Activated CD4-positive, alpha-beta T cell treated with anti-CD3 and anti-CD28 coated beads for 48 hours (primary cell): ENCODE measurements at places on chromosomes 6 and 20.

- DNase-seq, result no peak
Observed at GRCh38 chr6:100084991-100085364, 91.0 kb upstream of the MCHR2 start.

- DNase-seq, result peak; percentile 65
Observed at GRCh38 chr6:134175532-134176263, 123.3 kb upstream of the SLC2A12 start.

- DNase-seq, result no peak
Observed at GRCh38 chr6:124066269-124066668, 262.6 kb downstream of the NKAIN2 start.

DNA sequence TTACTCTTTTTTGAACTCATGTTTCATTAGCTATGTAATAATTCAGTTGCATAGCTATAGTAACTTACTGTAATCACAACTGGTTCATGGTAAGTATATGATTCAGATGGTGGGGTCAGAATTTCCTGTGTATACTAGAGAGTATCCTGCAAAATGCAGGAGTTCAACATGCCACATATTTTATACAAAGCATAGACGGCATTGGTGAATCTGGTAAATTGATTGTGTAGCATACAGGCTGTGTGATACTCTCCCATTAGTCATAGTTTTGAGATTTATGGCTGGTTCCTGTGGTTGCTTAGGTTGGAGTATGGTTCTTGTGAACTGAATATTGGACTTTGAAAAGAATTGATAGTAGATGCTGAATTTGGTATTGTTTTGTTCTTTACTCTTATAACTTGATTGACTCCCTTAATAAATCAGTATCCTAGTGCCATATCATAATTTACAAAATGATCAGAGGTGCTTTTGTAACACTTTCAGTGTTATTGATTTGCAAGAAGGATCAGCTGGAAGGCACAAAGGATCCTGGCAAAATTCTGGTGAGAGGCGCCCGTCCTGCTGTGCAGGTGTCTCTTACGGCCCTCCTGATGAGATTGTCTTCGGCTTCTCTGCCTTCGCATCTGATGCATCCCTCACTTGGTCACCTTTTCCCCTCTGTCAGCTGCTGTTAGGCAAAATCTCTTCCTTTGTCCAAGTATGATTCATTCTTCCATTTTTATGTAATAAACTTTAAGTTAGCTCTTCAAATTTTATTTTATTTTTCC lies 22.6 kb downstream of the SNX9 start:
- no peak for DNase-seq

- no peak for DNase-seq
Observed at GRCh38 chr6:139887275-139887674, 512.8 kb upstream of the CITED2 start.

DNA sequence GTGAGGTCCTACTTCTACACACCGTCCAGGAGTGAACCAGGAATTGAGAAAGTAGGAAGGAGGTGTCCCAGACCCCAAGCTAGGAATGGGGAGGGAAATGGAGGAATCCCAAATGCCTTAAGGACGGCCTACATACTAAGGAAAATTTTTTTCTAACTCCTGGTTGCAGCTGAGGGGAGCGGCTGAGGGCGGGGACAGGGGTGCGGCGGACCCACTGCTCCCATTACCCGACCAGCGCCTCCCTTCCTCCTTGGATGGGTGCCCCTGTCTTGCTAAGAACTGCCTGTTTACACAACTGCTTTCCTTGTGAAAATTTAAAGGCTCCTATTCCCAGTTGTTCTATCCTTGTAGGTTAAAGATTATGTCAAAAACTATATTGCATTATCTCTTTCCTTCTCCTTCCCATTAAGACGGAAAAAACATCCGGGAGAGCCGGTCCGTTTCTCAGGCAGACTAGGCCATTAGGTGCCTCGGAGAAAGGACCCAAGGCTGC lies 699 bp upstream of the HSPA1B start:
- DNase-seq, result peak; percentile 64

DNA sequence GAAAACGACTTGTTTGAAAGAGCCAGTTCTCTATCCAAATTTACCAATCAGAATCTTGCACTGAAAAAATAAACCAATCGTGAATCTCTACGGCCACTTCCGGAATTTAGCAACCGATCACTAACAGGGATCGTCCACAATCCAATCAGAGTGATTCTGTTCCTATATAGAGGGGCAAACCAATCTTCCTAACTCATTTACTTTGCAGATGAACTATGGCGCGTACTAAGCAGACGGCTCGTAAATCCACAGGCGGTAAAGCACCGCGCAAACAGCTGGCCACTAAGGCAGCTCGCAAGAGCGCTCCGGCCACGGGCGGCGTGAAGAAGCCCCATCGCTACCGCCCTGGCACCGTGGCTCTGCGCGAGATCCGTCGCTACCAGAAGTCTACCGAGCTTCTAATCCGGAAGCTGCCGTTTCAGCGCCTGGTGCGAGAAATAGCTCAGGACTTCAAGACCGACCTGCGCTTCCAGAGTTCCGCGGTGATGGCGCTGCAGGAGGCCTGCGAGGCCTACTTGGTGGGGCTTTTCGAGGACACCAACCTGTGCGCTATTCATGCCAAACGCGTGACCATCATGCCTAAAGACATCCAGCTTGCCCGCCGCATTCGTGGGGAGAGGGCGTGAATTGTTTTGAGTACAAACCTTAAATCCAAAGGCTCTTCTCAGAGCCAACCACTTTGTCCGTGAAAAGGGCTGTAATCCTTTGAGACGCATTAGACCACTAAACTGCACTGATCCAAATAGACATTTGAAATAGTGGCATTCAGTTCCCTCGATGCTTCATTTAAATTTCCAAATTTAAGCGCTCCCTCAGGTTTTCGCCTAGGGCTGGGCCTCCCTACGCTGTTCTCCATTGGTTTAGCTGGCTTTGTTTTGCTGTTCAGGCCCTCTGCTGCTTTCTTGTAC lies 138.0 kb downstream of the HFE start:
- no peak for DNase-seq

DNA sequence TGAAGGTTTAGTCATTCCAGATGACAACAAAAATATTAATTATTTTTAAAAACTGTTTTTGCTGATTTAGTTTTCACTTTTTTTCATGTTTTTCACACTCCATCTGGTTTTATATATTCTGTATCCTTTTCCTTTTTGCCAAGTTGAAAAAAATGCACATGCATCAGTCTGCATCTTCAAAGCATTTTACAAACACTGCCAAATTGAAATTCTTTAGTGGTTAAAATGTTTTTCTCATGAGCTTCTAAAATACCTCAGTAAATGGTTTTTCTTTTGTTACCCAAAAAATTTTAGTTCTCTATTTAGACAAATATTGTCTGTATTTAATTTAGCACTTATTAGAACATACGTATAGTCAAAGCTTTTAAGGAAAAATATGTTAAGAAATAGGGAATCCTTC lies 386.9 kb upstream of the HSF2 start:
- DNase-seq, result no peak

GRCh38 chr6:138160329-138161087 lies 1.2 kb upstream of the ARFGEF3 start:
- no peak for DNase-seq

GRCh38 chr6:4176907-4177306 lies 41.5 kb upstream of the ECI2 start:
- DNase-seq, result no peak

GRCh38 chr6:108030211-108030610 lies 44.3 kb downstream of the OSTM1 start:
- no peak for DNase-seq

DNA sequence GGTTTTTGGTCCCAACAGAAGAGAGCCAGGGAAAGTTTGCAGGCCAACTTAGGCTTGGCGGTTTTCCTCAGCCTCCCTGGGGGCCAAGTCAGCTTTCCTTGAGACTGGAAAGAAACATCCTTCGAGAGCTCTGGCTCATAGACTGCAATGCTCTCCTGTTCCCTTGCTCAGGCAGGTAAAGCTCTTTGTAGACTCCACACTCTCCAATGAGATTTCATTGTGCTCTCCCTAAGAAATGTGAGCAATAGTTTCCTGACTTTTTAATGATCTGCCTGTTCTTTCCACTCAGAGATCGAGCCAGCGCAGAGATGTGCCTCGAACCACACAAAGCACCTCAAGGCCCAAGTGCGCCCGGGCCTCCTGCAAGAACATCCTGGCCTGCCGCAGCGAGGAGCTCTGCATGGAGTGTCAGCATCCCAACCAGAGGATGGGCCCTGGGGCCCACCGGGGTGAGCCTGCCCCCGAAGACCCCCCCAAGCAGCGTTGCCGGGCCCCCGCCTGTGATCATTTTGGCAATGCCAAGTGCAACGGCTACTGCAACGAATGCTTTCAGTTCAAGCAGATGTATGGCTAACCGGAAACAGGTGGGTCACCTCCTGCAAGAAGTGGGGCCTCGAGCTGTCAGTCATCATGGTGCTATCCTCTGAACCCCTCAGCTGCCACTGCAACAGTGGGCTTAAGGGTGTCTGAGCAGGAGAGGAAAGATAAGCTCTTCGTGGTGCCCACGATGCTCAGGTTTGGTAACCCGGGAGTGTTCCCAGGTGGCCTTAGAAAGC lies 13.9 kb downstream of the TNFAIP3 start:
- DNase-seq, result no peak

GRCh38 chr20:20847814-20848213 lies 135.4 kb upstream of the RALGAPA2 start:
- DNase-seq, result no peak

GRCh38 chr6:16092140-16092539 lies 36.7 kb upstream of the MYLIP start:
- DNase-seq, result no peak

- DNase-seq, result no peak
Observed at GRCh38 chr6:144383336-144383735, 98.2 kb downstream of the UTRN start.

- no peak for DNase-seq
Observed at GRCh38 chr6:125886914-125887313, 69.7 kb upstream of the HINT3 start.

- DNase-seq, result no peak
Observed at GRCh38 chr20:21529863-21530262, 16.0 kb upstream of the NKX2-2 start.

DNA sequence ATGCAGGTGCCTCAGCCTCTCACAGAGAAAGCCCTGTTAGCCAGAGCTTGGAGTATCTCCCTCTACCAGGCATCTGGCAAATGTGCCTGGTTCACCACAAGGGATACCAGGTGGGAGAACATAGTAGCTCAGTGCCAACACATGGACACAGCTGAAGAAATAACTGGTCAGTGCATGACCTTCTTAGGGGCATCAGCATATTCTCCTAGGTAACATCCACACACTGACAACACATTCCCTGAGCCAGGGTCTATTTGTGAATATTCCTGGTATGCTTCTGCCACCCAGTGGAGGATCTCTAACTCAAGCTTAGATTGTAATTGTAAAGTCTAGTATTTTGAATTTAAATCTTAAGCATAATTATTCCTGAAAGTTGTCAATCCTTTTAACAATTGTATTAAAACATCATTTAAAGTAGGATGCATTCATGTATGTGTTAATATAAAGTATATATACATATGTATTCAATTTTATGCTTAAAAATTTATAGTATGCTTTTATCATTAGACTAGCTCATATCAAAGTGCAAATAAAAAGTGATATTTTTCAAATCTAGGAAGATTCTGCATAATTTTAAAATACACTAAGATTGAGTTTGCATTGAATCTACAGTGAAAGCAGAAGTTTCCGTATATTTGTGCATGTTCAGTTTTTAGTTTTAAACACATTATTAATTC lies 45.3 kb upstream of the COL21A1 start:
- peak; percentile 6 for DNase-seq

DNA sequence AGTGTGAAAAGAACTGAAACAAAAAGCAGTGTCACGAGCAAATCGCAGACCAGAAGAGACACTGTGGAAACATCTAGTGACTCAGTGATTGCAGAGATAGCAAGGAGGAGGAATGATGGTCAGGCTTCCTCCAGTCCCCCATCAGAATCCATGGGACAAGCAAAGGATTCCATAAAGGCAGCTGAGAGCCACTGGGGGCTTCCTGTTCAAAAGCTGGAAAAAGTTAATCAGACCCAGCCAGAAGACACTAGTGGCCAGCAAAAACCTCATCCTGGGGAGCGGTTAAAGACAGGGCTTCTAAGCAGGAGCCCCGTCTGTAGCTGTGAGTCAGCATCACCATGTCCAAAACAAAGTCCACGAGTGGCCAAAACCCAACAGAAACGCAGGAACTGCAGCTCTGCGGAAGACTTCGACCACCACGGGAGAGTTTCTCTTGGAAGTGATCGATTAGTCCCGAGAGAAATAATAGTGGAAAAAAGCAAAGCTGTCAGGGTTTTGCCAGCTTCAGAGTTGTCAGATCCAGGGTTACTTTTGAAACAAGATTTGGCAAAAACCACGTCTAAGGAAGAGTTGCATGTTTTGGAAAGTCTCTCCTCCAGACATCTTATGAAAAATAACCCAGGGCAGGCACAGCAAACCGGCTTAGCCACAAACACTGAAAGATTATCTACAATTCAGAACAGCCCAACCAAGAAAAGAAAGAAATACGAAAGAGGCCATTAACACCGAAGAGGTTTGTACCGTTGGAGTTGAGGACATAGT lies 51.0 kb downstream of the JAG1 start:
- no peak for DNase-seq

GRCh38 chr6:6234963-6235362 lies 85.5 kb downstream of the F13A1 start:
- no peak for DNase-seq

- no peak for DNase-seq
Observed at GRCh38 chr6:23905133-23905815, 220.7 kb upstream of the NRSN1 start.

DNA sequence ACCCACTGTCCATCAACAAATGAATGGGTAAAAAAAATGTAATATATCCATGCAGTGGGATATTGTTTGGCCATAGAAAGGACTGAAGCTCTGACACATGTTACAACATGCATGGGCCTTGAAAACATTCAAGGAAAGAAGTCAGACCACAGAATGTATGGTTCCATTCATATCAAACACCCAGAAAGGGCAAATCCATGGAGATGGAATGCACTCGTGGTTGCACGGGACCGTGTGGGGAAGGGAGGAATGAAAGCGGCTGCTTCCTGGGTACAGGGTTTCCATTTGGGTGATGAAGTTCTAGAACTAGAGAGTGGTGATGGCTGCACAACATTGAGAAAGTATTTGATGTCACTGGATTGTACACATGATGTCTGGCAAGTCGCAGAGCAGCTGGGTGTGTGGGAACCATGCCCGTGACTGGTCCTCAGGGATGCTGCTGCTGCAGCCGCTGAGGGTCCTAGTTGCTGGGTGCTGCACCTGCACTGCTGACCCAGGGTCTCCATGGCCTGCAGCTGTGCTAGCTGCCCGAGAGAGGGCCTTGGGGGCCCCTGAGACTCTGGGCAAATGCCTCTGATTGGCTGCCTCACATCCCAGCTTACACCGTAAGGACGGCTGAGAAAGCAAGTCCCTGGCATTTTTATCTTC lies 220.3 kb downstream of the NRN1 start:
- DNase-seq, result no peak

GRCh38 chr6:53130569-53131290 lies 17.9 kb downstream of the GCM1 start:
- DNase-seq, result no peak

- no peak for DNase-seq
Observed at GRCh38 chr6:111707773-111708172, 102.1 kb upstream of the TRAF3IP2 start.

DNA sequence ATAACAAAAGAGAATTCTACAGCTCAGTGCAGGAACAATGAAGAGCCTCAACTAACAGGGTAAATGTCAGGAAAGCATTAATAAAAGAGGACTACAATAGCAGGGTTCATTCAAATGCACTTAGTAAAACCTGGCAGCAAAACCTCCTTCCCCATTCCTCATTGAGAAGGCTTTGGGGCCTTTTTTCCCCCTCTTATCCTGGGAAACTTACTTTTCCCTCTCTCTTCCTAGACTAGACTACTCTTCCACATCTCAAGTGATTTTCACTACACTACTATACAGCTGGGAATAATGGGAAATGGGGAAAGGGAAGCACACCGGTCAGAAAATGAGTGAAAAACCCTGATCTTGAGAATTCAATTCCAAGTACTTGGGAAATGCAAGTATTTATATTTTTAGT lies 10.1 kb downstream of the ROMO1 start:
- no peak for DNase-seq
